Central memory CD4-positive, alpha-beta T cell (primary cell): ENCODE measurements at places on chromosomes 2 and 18.

- no peak for DNase-seq
These were observed 164.2 kb upstream of the SETBP1 start for GRCh38 chr18:44516450-44516849.

DNA sequence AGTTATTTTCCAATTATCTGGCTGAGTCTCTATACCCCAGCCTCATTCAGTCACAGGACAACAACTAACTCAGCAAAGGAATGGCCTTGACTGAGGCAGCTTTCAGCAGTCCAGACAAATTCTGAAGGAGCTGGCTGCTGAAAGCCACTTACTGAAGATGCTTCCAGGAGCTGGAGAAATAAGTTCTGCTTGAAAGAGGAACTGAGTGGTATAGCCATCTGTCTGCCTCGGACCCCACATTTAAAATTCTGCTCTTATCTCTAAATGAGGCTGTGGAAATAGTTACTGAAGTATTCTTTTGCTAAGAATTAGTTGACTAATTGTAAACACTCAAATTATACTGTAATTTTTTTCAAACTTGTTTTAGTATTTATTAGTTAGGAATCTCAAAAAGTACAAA lies 9.1 kb upstream of the GPD2 start:
- no peak for DNase-seq

DNA sequence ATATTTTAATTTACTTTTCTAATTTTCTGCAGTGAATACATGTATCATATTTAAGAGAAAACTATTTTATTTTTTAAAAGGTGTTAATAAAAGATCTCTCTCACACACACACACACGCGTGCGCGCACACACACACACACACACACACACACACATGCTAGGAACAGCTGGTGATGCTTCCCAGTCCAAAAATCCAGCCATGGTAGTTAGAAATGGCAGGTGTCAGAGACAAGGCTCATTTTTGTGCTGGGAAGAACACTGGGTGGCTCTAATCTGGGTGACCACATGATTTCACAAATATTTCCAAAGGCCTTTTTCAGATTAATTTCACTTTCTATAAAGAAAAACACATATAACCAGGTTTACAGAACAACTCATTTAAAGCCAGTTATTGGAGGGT lies 104.5 kb upstream of the NCK2 start:
- DNase-seq: no peak

DNA sequence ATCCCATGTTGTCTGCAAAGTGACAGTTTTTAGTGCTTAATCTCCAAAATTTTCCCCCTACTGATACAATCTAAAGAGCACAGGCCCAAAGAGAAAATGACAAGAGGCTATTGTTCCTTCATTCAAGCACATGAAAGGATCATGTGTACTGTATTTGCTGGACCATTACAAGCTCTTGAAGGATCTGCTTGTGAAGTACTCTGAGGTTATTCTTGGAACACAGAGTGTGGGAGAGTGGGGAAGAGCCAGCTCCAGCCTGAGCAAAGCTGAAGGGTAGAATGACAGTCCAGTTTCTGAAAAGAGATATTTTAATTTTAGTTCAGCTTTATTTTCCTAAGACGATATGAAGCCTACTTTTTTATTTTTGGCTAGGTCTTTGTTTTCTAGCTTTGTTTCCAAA lies 112.2 kb downstream of the GALNT3 start:
- no peak for DNase-seq

GRCh38 chr2:75574106-75574505 lies 13.4 kb upstream of the EVA1A start:
- DNase-seq: no peak

DNA sequence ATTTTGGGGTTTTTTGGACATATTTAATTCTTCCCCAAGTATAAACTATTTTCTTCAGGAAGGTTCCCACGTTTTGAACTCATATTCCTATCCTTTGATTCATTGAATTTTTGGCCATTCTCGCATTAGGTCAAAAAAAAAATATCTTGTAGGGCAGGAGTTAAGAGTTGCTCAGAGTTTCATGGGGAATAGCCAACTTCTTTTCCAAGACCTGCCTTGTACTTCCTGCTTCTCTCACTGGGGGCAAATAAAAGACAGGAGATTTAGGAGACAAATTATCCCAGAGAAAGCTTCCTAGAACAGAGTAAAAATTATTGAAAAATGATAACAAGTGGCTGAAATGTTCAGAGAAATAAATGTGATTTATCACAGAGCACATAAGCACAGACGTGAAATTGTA lies 55.2 kb upstream of the BCL11A start:
- DNase-seq: no peak

- no peak for DNase-seq
These were observed 44.8 kb downstream of the VIT start for GRCh38 chr2:36741188-36741837.

- DNase-seq: no peak
These were observed 40.7 kb upstream of the UPP2 start for GRCh38 chr2:158060835-158061435.

- DNase-seq: no peak
These were observed 418.2 kb upstream of the ZEB2 start for GRCh38 chr2:144937910-144938709.

- no peak for DNase-seq
These were observed 381.6 kb upstream of the ID2 start for GRCh38 chr2:8300216-8300615.

DNA sequence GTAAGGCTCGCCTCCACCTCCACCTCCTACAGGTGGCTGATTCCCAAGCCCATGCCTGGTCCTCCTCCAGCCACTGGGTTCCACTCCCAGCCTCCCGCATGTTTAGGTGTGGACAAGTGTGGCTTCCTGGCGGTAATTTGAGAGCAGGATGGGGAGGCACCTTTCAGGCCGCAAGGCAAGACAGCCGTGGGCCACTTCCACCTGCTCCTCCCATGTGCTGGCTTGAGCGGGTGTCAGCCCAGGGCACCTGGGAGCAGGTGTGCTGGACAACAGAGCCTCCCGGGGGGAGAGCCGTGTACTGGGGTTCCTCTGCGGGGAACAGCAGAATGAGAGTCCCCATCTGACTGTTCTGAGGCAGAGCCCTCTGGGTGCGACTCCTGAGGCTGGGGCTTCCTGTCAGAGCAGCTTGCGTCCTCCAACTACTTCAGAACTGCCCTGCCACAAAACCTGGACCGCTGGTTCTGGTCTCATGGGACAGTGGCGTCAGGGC lies 83.9 kb downstream of the TPO start:
- DNase-seq: no peak

DNA sequence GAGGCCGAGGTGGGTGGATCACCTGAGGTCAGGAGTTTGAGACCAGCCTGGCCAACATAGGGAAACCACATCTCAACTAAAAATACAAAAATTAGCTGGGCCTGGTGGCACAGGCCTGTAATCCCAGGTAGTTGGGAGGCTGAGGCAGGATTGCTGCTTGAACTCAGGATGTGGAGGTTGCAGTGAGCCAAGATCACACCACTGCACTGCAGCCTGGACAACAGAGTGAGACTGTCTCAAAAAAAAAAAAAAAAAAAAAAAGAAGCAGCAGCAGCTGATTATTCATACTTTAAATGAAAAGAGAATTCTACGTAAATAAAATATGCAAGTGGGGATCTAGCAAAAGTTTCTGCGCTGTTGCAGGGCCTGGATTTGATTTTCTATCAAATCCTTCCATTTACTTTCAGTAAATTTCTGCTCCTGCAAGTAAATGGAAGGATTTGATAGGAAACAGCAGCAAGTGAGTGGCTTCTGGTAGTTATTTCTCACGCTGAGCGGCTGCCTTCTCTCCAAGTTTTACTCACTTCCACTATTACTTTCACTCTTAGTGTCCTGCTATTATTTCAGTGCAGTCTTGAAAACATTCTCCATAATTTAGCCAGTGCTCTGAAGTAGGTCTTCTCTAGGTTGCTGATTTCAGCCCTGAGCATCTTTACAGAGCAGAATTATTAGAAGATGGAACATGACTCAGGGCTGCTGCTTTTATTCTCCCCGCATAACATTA lies 68.4 kb downstream of the SLC16A14 start:
- DNase-seq: no peak

GRCh38 chr2:16330571-16330970 lies 335.1 kb downstream of the CYRIA start:
- DNase-seq: no peak

- DNase-seq: no peak
These were observed 17.9 kb upstream of the PTPN4 start for GRCh38 chr2:119741868-119742267.

DNA sequence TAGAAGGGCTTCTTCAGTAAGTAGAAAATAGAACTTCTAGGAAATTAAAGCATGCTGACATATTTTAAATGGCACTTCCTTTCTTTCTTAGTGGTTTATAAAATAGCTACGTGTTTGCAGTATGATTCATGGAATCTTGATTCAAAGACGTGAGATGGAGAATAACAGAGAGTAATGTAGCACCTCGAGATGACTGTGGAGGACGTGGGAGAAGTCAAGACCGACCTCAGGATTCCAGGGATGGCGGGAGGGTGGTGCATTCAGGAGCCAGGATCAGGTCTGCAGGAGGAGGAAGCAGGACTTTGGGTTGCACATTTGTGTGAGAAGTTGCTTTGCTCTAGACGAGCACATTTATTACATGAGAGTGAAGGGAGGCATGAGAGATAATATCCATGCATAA lies 56.0 kb downstream of the DCDC2C start:
- DNase-seq: no peak

GRCh38 chr18:75635096-75635495 lies 207.6 kb upstream of the SMIM21 start:
- no peak for DNase-seq

DNA sequence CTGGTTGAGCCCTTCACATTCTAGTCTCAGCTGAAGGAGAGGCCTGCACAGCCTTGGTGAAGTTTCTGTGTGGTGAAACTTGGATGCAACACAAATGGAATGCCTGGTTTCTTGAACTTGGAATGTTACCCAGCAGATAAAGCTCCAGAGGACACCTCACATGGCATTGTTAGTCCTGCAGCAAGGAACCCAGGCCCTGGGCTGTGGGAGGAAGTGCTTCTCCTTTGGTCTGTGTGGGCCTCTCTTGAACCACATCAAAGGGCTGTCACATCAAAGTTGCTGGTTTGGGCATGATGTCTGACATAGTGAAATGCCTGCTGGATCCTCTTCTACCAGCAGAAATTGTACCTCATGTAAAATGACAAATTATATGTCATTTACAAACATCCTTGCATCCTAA lies 198.5 kb downstream of the FHOD3 start:
- no peak for DNase-seq

GRCh38 chr2:142991295-142991694 lies 113.8 kb downstream of the KYNU start:
- no peak for DNase-seq

DNA sequence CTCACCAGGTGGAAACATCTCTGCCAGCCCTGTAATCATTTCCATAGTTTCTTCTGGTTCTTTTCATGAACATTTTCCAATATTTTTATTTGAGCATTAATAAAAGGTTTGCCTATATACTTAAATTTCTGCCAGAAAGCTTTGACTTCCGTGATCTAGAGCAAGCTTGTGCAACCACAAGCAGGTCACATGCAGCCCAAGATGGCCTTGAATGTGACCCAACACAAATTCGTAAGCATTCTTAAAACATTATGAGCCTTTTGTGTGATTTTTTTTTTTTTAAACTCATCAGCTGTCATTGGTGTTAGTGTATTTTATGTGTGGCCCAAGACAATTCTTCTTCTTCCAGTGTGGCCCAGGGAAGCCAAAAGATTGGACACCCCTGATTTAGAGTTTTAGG lies 51.6 kb downstream of the NEDD4L start:
- no peak for DNase-seq

DNA sequence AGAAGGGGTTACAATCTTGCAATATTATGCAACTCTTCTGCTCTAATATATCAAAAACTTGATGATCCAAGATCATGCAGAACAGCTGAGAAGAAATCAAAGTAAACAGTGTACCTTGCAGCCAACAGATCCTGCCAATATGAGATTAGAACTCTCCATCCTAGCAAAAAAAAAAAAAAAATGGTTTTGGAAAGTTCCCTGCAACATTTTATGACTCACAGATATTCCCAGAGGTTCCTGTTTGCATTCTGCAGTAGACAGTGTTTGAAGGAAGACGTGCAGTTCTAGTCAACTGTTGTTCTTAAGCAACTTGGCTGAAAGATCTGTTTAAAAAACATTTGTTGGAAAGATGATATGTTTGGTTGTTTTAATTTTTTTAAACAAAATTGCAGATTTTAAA lies 103.6 kb upstream of the WDR75 start:
- DNase-seq: no peak
